ENCODE measurements at places on chromosomes 12 and 14. TPM values are rescaled to one million over a fixed set of nuclear protein-coding genes. Genes with fewer than 3 reads are reported as not detected.

The RND1 gene
- 0.29 TPM for total RNA-seq

The RASSF8 gene
- 97.4 TPM for total RNA-seq

The KIF26A gene
- not detected for total RNA-seq

The AHNAK2 gene
- total RNA-seq, result 31.8 TPM

GRCh38 chr12:43836475-43836989 is 651 bp downstream of the TMEM117 start:
- peak; percentile 66 for DNase-seq

- DNase-seq, result no peak
Measured at GRCh38 chr14:65495196-65495595, 82.7 kb downstream of the FUT8 start.

GRCh38 chr12:65756267-65756666 is 68.0 kb upstream of the HMGA2 start:
- no peak for DNase-seq

DNA sequence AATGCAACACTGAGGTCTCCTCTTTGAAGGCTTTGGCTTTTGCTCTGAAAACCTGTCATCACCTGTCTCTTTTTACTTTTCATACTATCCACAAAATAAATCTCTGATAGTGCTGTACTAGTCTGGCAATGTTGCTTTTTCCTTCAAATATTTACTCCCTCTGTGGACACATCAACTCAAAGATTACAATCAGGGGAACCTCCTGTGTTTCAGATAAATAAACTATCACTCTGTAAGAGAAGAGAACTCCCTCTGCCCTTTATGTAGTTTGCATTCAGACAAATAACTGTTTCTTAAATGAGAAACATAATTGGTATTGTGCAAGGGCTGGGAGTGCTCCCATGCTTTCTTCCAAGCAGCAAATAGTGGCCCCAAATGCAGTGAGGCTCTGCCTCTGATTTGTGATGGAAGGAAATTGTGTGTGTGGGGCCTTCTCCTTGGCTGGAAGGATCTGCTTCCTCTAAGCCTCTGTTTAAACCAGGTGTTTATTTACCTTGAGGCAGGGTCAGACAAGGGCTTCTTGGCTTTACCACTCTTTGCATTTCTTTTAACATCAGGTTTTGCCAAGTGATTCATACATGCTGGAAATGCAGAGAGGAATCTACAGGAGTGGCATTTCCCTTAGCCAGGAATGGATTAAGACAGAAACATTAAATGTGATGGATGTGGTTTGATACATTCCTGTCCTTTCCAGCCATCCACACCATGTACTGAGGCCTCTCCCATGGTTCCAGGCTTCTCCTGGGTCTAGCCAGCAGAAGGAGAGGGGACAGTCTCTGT is 69.0 kb downstream of the AKAP6 start:
- no peak for DNase-seq

GRCh38 chr12:49655595-49656236 is 32.4 kb downstream of the PRPF40B start:
- no peak for DNase-seq

GRCh38 chr12:53807322-53807860 is 55.6 kb upstream of the CISTR start:
- DNase-seq, result no peak

DNA sequence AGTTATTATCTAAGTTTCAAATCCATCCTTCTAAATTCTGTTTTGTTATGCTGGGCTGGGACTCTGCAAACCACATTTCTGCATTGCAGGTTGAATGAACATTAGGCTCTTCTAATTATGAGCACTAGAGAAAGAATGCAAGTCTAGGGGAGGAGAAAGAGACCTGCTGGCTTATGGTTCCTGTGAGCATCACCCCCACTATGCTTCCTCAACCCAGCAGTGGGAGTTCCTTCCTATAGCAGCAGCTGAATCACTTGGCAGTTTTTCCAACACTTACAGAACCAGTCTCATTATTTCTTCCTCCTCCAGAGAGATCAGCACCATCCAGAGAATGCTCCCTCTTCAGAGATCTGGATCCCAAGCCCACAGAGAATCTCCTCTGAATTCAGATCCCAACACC is 297.7 kb upstream of the CLEC14A start:
- no peak for DNase-seq

DNA sequence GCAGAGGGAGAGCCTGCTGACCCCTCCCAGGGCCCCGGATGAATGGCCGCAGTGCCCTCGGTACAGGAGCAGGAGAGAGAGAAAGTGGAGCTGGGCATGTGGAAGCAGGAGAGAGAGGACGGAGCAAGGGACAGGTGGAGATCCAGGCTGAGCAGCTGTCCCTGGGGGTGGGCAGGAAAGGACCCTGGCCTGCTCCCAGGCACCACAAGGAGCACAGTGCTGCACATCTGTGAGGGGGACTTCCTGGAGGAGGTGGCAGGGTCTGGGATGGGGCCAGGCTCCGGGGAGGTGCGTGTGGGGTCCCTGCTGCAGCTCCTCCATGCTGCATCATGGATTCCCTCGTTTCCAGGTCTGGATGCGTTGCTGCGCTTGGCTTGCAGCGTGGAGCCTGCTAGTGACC is 13.0 kb upstream of the DLK1 start:
- no peak for DNase-seq

GRCh38 chr14:104214431-104215218 is 76.2 kb downstream of the KIF26A start:
- no peak for DNase-seq

GRCh38 chr14:39265033-39265432 is 31.3 kb downstream of the MIA2 start:
- no peak for DNase-seq

DNA sequence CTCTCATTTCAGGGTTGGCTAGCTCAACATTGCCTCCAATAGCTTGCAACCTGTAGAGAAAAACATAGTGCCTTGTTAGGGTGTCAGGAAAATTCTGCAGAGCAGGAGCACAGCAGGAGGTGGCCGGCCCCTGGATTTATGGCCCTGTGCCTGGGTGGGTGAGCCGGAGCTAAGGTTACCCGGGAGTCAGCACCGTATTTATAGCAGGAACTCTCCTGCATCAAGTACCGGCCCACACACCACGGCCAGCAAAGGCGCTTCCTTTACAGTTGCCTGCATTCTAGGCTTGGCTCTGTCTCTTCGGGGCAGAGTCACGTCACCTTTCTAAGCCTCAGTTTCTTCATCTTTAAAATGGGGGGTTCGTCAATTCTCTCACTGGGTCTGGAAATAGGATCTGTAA is 52.8 kb upstream of the EML1 start:
- DNase-seq, result peak; percentile 84

Measured in osteoblast (primary cell).